ENCODE measurements at places on chromosomes 5 and 9.
A peak's percentile ranks its signal among the peaks of the same experiment; 100 is the strongest.

DNA sequence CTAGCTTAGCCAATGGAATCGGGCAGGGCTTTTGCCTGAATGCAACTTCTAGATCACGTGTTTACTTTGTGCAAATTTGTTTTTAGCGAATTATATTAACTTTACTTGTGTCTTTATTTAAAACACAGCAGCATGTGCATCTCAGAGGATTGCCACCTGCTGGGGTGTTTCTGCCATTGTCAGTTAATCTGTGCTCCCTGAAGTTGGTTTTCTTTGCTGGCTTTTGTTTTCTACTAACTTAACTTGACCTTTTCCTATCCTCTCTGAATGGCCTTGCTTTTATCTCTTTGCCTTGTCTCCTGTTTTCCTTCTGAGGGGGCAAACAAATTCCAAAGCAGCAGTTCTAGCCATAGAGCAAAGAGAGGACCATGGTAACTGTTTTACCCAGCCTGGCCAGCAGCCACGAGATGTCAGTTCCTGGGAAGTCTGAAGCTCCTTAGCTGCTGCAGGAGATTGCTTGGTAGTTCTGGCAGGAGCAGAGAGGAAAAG, 67.6 kb downstream of the ARHGEF28 start:
- DNase-seq, result no peak

GRCh38 chr5:82635561-82636288, 357.6 kb upstream of the RPS23 start:
- DNase-seq, result no peak

DNA sequence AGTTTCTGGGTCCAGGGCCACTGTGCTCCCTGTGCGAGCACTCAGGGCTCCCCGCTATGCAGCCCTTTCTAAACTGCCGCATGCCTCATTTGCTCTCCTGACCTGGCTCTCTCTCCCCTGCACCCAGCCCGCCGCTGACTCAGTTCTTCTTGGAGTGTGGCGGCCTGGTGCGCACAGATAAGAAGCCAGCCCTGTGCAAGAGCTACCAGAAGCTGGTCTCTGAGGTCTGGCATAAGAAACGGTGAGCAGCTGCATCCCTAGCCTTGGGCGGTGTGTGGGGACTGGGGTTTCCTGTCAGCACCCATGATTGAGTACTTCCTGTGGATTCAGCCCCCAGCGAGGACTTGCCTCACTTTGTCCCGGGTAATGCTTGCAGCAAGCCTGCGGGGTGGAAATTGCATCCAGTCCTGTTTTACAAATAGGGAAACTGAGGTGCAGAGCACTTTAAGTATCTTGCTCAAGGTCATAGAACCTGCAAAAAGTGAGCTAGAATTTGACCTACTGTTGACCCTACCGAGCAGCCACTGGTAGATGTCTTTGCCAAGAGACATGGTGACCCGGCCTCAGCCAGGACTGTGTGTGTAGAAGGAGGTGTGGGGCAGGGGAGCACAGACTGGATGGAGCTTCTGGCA, 27.9 kb downstream of the USP20 start:
- DNase-seq, result no peak

- DNase-seq, result no peak
Observed at GRCh38 chr5:143871672-143872071, 59.7 kb downstream of the HMHB1 start.

GRCh38 chr5:62762503-62762902, 183.9 kb downstream of the LRRC70 start:
- no peak for DNase-seq

- DNase-seq, result peak; percentile 40
Observed at GRCh38 chr9:136996361-136997292, at the start of gene CLIC3. Gene CLIC3 (minus strand): TSS chr9:136996568. CDS start chr9:136996543, 25 bp downstream.
